ENCODE measurements at places on chromosomes 3 and 15. TPM values are rescaled to one million over a fixed set of nuclear protein-coding genes. Genes with fewer than 3 reads are reported as not detected.

Gene SLC6A1
- total RNA-seq = not detected

Gene ATP2B2
- not detected for total RNA-seq

Gene KLHL40
- total RNA-seq = not detected

Gene RARRES1
- not detected for total RNA-seq

Gene FNDC3B
- total RNA-seq = 17.6 TPM

Gene NDN
- total RNA-seq = 62.1 TPM

Gene NMB
- 12.0 TPM for total RNA-seq

Gene GOLGA6B
- not detected for total RNA-seq

Gene BSN
- 0.05 TPM for total RNA-seq

Gene OPA1
- total RNA-seq = 50.3 TPM

Gene SEMA5B
- 0.37 TPM for total RNA-seq

Gene GOLGA8H
- total RNA-seq = not detected

Gene CCK
- total RNA-seq = 1.5 TPM

Gene SV2B
- total RNA-seq = not detected

Gene IL12A
- total RNA-seq = 0.21 TPM

Gene CPLX3
- not detected for total RNA-seq

Gene PPM1M
- total RNA-seq = 0.65 TPM

Gene P2RY14
- not detected for total RNA-seq

Gene ERICH6
- not detected for total RNA-seq

Gene CHRFAM7A
- total RNA-seq = 1.1 TPM

Gene SLC2A2
- total RNA-seq = not detected

Gene IFT57
- 32.3 TPM for total RNA-seq

Gene TJP1
- total RNA-seq = 46.3 TPM

Gene TRAT1
- total RNA-seq = not detected

Gene TERC
- 199 TPM for total RNA-seq

Gene TCAIM
- total RNA-seq = 25.5 TPM

Gene CTXN2
- total RNA-seq = not detected

Gene PDZRN3
- 2.3 TPM for total RNA-seq

Gene CLSTN2
- total RNA-seq = under 0.01 TPM

Gene FETUB
- 2.8 TPM for total RNA-seq

Gene NECTIN3
- 5.0 TPM for total RNA-seq

Data from airway epithelial cell (primary cell).